ENCODE measurements at places on chromosomes 2 and 18.

GRCh38 chr2:140057928-140058327, 1277.7 kb upstream of the NXPH2 start:
- DNase-seq, result no peak

- no peak for DNase-seq
These were observed 74.3 kb downstream of the GREB1L start for GRCh38 chr18:21316296-21316695.

GRCh38 chr2:139359818-139360217, 579.6 kb upstream of the NXPH2 start:
- DNase-seq, result no peak

DNA sequence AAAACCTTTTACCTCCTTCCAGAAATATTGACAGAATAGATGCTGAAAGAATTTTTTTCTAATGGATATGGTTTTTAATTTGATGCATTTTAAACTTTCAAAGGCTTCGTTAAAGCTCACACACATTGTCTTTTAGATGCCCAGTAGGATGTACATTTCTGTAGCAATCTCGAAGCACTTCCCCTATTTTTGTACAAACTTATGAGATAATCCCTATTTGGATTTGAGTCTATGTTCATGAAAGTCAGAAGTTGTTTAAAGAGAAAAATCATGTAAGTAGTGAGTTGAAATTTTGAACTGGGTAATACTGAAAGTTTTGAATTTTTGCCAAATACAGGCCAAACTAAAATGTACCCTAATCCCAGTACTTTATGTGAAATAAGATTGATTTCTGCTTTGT, 38.1 kb upstream of the MMADHC start:
- DNase-seq, result no peak

GRCh38 chr2:79622508-79622907, 109.7 kb downstream of the CTNNA2 start:
- no peak for DNase-seq

DNA sequence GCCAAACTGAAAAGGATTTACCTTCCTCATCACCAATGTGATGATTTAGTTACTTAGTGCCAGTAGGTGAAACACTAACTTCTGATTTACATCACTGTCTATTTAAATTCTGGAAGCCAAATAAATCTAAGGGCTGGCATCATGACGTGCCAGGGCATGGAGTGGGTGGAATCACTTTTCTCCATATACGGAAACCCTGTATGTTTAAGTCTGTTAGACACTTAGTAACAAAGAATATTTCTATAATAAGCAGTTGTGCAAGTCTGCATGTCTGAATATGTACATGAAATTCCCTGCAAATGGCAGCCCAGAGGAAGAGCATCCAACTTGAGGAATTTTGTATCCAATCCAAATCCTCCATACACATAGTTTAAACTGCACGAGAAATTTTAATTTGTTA, 243.1 kb upstream of the SMAD7 start:
- no peak for DNase-seq

- DNase-seq, result no peak
These were observed 222.6 kb upstream of the SPRED2 start for GRCh38 chr2:65655000-65655399.

DNA sequence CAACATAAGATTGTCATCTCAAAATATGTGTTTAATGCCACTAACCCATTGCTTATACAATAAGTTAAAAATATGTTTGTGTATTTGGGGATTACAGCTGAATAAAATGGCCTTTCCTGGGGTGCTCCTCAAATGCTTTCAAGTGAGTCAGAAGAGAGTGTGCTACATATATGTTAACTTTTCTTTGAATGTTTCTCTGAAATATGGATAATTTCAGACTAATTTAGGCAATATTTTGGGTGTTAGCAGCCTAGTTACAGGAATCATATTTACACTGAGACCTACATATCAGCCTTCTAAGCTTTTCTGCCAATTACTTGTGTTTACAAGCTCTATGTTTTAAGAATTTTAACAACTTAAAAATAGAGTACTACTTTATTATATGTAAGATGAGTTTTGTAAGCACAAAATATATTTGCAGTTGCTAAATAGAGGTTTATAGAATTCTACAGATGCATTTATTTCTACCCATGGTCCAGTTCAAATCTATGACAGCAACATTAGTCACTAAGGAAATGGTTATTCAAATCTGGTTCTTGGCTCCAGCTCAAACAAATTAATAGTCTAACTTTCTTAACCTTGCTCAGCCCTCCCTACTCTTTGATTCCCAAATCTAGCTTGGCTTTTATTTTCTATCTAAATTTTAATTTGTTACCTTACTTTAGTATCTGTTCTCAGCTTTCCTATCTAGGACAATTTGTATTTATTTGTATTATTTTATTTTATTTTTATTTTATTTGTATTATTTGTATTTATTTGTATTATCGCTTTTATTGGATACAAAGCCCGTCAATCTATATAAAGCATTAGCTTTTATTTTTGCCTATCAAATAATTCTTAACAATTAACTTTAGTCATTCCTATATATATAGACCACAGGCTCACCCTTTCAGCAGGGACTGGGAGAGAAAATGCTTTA, 48.9 kb downstream of the FSIP2 start:
- DNase-seq, result no peak

- DNase-seq, result no peak
These were observed 118.2 kb downstream of the SPTBN1 start for GRCh38 chr2:54574107-54574859.

GRCh38 chr2:22703286-22703920, 681.6 kb upstream of the KLHL29 start:
- no peak for DNase-seq

GRCh38 chr2:189834059-189834458, 49.8 kb downstream of the PMS1 start:
- DNase-seq, result no peak

DNA sequence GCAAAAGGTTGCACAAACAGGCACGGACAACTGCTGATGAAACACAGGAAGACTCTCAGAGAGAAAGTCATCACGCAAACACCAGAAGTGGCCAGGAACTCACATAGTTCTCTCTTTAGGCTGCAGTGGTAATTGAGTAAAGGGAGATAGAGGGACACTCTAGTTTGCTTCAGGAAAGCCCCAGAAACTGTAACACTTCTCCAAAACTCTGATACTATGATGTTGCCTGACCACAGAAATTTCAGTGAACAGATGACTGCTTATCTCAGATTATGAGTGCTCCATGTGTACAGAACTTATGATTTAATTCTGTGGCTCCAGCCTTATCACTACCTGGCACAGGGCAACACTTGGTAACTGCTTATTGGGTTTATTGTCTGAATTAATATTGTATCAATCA, 311.5 kb upstream of the GYPC start:
- no peak for DNase-seq

- no peak for DNase-seq
These were observed 174.5 kb downstream of the GLI2 start for GRCh38 chr2:120910164-120910563.

GRCh38 chr2:128742467-128742866, 423.8 kb upstream of the HS6ST1 start:
- DNase-seq, result no peak
